ENCODE measurements at places on chromosomes 13 and 19.

DNA sequence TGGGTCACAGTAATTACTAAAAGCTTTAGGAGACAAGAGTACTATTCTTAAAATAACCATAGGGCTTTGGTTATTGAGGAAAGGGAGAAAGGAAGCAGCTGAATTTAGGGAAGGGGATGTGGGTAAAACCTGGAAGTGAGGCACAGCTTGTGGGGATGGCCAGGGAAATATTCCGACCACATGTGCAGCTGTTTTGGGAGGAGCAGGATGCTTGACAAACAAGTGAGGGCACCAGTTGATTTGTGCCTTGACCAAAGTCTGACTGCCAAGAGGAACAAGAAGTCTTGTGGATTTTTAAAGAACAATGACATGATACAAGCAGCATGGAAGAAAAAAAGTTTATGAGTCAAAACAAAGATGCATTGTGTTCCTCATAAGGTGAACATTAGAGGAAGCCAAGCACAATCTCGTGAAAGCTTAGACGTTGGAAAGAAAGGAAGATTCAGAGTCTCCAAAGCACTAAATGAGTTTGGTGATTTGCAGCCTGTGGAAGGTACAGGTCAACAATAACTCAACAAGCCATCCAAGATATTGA, 108.5 kb upstream of the GPC6 start:
- no peak for DNase-seq

DNA sequence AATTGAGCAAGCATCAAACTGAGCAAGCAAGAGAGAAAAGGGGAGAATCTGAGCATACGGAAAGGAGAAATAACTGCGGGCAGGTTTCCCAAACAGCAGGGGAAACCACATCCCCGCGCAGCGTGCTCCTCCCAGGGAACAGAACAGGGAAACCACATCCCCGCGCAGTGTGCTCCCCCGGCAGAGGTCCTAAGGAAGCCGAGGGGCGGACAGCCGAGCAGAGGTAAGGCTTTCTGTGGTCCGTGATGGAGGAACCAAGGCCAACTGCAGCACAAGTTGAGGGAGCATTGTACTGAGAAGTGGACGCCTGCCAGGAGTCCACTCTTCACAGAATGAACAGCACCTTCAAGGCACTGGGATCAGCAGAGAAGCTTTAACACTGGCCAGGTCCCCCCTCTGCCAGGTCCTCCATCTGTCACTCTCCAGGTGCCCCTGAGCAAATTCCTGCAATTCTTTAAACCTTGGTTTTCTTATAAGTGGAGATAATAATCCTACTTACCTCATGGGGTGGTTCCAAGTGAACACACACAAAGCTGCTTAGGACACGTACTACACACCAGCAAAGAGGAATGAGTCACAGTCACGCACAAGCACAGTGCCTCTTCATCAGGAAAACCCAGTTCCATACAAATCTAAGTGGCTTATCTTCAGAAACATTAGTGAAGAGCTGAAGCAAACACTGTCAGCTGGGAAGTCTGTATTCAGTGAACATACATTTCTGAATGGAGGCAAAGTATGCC, 23.0 kb upstream of the LAMP1 start:
- no peak for DNase-seq

DNA sequence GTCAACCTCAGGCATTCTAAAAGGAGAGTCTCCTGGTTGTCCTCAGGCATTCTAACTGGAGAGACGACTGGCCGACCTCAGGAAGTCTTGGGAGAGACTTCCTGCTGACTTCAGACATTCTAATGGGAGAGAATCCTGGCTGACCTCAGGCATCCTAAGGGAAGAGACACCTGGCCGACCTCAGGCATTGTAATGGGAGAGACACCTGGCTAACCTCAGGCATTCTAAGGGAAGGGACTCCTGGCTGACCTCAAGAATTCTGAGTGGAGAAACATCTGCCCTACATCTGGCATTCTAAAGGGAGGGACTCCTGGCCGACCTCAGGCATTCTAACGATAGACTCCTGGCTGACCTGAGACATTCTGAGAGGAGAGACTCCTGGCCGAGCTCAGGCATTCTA, 1353.3 kb downstream of the UQCRFS1 start:
- DNase-seq, result no peak

DNA sequence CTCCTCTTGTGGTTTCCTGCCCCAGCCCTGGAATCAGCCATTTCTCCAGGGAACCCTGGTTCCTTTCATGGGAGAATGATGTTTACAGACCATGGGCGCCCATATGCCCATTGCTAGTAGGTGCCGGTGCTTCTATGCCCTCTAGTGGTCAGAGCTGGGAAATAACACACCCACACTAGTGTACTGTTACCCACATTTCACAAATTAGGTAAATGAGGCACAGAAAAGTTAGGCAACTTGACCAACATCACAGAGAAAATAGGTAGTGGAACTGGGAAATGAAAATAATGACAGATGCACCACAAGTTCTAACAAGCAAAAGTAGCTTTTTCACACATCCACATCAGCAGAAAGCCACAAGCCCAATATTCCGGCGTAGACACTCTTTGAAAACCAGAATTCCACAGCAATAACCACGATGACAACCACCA, 1.3 kb upstream of the CEACAM3 start:
- peak; percentile 58 for DNase-seq

DNA sequence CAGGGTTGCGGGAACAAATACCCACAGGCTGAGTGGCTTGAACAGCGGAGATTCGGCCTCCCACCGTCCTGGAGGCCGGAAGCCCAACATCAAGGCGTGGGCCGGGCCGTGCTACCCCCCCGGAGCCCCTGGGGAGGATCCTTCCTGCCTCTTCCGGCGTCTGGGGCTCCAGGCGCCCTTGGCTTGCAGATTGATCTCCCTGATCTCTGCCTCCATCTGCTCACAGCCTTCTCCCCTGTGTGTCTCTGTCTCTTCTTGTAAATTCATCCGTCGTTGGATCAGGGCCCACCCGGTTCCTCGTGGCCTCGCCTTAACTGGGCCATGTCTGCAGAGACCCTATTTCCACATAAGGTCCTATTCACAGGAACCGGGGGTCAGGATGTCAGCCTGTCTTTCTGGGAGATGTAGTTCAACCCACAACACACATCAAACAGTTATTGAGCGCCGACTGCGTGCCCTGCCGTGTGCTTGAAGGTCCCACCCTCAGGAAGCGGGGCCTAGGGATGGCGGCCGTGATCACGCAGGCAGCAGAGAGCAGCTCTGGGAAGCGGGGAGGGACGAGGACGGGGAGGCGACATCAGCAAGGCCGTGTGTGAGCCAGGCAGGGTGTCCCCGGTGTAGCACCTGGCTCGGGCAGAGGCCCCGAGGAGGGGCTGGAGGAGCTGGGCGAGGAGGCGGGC, 21.3 kb downstream of the HCN2 start:
- DNase-seq, result peak; percentile 76

DNA sequence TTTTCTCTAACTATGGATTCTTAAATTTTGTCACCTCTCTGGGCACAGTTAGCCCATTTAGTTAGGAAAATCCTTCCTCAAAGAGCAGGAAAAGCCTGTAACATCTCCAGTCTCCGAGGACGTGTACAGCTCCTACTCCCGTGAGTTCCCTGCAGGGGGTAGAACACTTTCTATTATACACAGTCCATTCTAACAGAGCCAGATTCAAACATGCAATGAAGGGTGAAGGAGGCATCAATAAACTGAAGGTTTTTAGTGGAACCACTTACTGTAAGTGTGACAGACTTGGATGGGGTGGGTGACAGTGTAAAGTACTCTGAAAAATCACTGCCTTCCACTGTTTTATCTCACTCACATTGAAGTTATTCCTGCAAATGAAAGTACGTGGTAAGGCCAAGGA, 204.7 kb upstream of the DACH1 start:
- DNase-seq, result no peak

- DNase-seq, result no peak
Measured at GRCh38 chr13:98396071-98396710, 180.7 kb downstream of the STK24 start.

GRCh38 chr19:32415669-32416068, 10.1 kb downstream of the DPY19L3 start:
- no peak for DNase-seq

DNA sequence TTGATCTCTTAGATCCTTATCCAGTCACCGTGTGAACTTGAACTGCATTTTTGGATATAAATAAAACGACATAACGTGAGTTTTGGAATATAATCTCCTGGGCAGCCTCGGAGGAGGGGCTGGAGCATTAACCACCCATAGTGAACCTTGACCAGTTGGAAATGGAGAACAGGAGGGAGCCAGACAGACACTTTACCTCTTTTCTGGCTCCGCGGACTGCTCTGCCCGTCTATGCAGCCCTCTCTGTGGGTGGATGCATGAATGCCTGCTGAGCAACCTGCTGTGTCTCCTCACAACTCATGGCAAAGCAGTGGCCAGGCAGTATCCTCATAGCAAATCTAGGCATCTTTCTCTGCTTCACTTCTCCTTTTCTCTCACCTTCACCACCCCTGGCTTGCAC, 10.5 kb upstream of the COG3 start:
- no peak for DNase-seq

- no peak for DNase-seq
Measured at GRCh38 chr13:75225288-75226032, 256.5 kb downstream of the TBC1D4 start.

GRCh38 chr19:50657712-50658440, 8.6 kb downstream of the C19orf81 start:
- DNase-seq, result peak; percentile 87

DNA sequence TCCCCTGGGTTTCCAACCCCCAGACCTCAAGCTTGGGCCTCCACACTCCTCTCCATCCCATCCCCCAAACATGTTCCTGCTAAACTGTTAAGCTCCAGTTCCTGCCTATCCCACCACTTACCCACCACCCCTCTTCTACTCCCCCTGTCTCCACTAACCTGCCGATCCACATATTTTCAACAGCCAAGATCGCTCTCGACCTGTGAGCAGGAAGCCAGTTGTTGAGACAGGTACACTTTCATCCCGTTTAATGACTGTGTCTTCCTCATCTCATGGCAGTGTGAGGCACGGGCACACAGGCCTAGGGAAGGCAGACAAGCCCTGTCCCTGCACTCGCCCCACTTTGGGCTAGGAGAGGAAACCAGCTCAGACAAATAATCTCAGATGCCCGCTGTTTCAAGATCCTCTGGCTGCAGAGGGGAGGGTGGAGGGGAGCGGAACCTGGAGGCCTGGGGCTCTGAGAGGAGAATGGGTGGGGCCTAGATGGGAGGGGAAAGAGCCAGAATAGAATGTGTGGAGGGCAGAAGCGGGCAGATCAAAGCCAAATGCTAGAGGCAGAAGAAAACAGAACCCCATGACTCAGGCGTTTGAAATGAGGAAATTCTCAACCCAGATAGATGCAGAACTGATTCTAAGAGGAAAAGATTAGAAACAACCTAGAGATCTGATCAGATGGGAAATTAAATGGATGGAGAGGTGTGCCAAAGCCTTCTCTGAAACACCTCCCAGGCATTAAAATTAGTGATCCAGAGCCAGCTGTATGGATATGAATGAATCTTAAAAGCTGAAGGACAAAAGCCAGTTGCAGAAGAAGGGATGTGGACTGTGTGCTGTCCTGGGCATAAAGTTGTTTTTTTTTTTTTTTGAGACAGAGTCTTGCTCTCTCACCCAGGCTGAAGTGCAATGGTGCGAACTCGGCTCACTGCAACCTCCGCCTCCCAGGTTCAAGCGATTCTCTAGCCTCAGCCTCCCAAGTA, 16.9 kb upstream of the CYP2S1 start:
- DNase-seq, result peak; percentile 54

- DNase-seq, result no peak
Measured at GRCh38 chr13:39952249-39953233, 297.1 kb downstream of the COG6 start.

DNA sequence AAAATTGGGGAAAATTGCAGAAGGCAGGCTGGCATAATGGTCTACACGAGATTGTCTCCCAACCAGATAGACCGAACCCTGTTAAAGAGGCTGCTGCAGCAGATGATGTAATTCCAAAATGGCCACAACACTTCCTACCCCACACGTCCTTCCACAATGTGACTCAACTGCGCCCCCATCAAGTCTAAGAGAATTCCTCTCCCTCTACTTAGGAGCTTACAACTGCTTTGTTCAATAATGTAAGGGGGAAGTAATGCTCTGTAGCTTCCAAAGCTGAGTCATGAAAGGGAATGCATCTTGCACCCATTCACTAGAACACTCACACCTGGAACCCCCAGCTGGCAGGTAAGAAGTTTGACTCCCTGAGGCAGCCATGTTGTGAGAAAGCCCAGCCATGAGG, 117.8 kb upstream of the IRS2 start:
- no peak for DNase-seq

- DNase-seq, result no peak
Measured at GRCh38 chr13:95524264-95524901, 28.1 kb upstream of the CLDN10 start.

- DNase-seq, result no peak
Measured at GRCh38 chr19:39390451-39390750, 505 bp downstream of the PAF1 start.

- DNase-seq, result no peak
Measured at GRCh38 chr13:95926231-95926630, 127.0 kb downstream of the UGGT2 start.

- DNase-seq, result no peak
Measured at GRCh38 chr13:63184693-63185092, 1769.0 kb upstream of the PCDH20 start.

DNA sequence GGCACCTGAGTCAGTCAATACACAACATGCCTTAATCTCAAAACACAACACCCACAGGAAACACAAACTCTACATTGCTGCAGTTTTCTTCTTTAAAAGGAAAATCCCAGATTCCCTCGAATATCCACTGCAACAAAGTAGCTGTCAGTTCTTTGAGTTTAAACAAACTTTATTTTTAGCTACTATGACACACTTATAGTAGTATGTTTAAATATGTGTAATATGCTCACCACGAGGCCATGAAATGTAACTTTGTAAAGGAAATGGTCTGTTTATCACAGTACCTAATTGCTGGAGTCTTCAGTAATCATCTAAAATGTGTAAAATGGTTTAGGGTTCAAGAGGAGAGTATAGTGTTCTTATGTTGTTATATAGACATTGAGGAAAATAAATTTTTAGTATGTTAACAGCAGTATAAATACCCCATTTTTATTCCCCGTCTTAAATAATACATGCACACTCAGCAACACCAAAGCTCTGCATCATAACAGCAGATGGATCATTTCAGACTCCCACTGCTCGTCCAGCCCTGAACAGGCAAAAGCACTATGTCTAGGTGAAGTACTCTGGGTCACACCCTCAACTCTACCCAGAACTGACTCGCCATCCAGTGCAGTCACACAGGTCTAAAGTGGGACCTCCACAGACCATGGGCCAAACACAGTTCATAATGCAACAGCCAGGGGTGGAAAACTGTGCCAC, 20.6 kb downstream of the TUBGCP3 start:
- DNase-seq, result no peak
